ENCODE measurements at places on chromosomes 7 and 10. TPM values are rescaled to one million over a fixed set of nuclear protein-coding genes. Genes with fewer than 3 reads are reported as not detected.

GRCh38 chr10:50613150-50613549 is 10.6 kb downstream of the SGMS1 start:
- H3K4me3 ChIP-seq = no peak overlapping the region
- H3K4me1 ChIP-seq = peaks cover 37% of the 10 kb centered on the region
- no peaks in the 10 kb centered on the region for H3K36me3 ChIP-seq
- H3K27me3 ChIP-seq = no peaks in the 10 kb centered on the region
- DNase-seq = no peak

The CALML5 gene
- not detected for total RNA-seq

DNA sequence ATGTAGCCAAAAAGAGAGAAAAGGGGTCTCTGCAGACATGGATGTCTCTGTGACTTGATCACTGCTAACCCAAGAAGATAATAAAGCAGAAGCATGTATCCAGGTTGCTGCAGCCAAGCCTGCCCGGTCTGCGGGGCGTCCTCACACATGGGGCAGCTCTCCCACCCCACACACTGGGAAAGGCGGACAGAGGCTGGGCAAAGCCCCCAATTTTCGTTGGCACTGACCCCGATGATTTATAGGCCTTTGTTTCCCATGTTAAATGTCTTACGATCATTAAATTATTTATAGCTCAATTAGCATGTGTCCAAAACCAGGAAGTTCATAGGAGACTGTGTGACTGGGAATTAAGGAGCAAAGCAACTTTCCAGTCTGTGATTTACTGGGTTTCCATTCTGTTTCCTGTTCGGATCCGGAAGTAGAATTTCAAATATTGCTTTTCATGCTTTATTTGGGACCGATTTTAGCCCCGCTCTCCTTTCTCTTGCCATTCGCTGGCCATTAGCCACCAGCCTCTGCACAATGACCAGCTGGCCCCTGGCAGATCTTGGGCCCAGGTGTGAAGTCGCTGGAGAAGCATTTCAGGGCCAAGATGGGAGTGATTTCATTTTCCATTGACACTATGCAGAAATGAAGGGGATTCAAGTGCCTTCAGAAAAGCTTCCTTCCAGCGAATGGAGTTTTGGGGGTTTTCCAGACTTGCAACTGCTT is 91.6 kb downstream of the EGFR start:
- no peak overlapping the region for H3K27ac ChIP-seq
- H3K4me3 ChIP-seq = no peak overlapping the region
- peaks cover under 1% of the 10 kb centered on the region for H3K4me1 ChIP-seq

DNA sequence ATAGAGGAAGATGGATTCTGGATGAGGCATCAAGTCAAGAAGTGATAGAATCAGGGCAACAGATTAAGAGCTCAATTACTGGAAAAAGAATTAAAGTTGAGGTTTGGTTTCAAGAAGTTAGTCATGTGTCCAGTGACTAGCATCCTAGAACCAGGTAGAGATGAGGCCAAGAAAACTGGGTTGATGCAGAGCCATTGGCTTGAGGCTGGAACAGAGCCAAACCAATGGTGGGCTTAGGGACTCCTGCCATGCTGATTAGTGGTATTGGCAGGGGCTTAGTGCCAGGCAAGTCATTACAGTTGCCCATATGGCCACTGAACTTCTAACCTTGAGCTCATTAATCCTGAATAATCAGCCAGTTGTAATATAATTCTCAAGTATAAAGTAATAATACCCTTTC is 18.5 kb downstream of the ZNF277 start:
- H3K27me3 ChIP-seq = no peaks in the 10 kb centered on the region
- H3K27ac ChIP-seq = no peak overlapping the region
- no peak for DNase-seq
- no peak overlapping the region for H3K4me3 ChIP-seq
- H3K36me3 ChIP-seq = peaks cover 8% of the 10 kb centered on the region

- DNase-seq = no peak
- no peak overlapping the region for H3K27ac ChIP-seq
- H3K27me3 ChIP-seq = no peaks in the 10 kb centered on the region
- H3K36me3 ChIP-seq = no peaks in the 10 kb centered on the region
Measured at GRCh38 chr7:148626828-148627227, 36.3 kb downstream of the C7orf33 start.

DNA sequence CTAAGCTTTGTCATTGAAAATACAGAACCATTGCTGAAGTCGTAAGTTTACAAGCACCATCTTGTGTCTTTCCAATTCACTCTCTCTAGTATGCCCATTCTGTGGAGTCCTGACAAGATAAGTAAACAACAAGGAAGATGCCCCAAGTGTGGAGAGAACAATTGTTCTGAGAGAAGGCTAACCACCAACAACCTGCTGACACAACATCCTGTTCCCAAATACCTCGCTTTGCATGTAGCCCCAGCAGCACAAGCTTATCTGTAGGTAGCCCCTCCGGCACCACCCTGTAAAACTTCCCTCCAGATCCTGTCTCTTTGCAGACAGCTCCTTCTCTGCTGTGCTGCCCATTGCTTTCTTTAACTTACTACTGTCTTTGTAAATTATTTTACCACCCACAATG is 233.3 kb upstream of the AOAH start:
- H3K36me3 ChIP-seq = peaks cover 39% of the 10 kb centered on the region
- H3K4me3 ChIP-seq = no peak overlapping the region
- H3K4me1 ChIP-seq = peaks cover 28% of the 10 kb centered on the region
- H3K27me3 ChIP-seq = no peaks in the 10 kb centered on the region
- H3K27ac ChIP-seq = no peak overlapping the region

DNA sequence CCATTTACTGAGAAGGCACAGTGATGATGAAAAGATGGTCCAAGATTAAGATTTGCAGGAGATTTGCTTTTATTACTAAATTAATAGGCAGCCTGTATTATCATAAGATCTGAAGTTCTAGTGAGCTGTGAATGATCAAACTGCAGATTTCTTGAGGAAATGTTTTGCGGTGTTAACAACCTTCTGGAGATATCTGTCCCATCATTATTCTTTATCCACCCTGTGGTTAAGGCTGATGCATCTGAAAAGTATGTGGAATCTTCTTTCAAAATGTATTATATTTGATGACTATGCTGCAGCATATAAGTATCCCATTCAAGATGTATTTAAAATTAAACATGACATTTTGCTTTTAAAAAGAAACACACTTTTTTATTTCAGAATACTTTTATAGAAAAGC is 150.3 kb downstream of the POLR1F start:
- no peak overlapping the region for H3K27ac ChIP-seq
- no peaks in the 10 kb centered on the region for H3K4me1 ChIP-seq
- no peak for DNase-seq
- H3K4me3 ChIP-seq = no peak overlapping the region
- no peaks in the 10 kb centered on the region for H3K27me3 ChIP-seq
